ENCODE measurements at places on chromosomes 3 and 15. TPM values are rescaled to one million over a fixed set of nuclear protein-coding genes. Genes with fewer than 3 reads are reported as not detected.

Gene APBA2
- 1.2 TPM for total RNA-seq

Gene RNU5B-1
- total RNA-seq, result 15.9 TPM

Gene SLC12A1
- total RNA-seq, result not detected

- DNase-seq, result no peak
Observed at GRCh38 chr3:144770915-144771351, 799.3 kb downstream of the DIPK2A start.

Gene AHSG
- not detected for total RNA-seq

GRCh38 chr3:124372775-124373174 lies 357.5 kb upstream of the UMPS start:
- no peak for DNase-seq

Gene CCDC39
- total RNA-seq, result not detected

GRCh38 chr15:70361891-70362290 lies 264.2 kb upstream of the TLE3 start:
- DNase-seq, result no peak

DNA sequence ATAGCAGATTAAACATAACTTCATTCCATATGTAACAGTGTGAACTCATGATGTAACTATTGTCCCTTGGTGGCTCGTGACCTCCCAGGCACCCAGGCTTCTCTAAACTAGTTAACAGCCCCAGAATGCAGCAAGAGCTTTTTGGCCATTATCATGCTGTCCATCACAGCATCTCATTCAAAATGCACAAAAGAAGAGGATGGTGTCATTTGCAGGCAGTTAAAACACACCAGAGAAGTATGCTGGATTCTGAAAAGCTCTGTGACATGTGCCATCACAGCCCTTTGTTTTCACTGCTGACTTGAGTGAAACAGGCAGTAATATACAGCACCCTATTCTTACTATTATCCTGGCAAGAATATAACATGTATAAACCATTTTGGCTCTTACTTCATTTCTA lies 117.6 kb upstream of the CHMP2B start:
- DNase-seq, result no peak

DNA sequence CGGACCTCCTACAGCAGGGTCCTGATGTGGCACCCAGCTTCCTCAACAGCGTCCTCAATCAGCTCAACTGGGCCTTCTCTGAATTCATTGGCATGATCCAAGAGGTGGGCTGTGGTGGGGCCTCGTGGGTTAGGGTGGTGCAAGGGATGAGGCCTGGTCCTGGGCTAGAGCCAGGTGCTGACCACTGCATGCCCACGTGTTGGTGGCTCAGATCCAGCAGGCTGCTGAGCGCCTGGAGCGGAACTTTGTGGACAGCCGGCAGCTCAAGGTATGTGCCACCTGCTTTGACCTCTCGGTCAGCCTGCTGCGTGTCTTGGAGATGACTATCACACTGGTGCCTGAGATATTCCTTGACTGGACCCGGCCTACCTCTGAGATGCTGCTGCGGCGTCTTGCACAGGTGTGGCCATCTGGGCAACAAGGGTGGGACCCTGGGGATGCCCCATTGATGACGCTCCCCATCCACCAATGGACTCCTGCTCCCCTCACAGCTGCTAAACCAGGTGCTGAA lies 3.8 kb downstream of the AMIGO3 start:
- DNase-seq, result no peak

DNA sequence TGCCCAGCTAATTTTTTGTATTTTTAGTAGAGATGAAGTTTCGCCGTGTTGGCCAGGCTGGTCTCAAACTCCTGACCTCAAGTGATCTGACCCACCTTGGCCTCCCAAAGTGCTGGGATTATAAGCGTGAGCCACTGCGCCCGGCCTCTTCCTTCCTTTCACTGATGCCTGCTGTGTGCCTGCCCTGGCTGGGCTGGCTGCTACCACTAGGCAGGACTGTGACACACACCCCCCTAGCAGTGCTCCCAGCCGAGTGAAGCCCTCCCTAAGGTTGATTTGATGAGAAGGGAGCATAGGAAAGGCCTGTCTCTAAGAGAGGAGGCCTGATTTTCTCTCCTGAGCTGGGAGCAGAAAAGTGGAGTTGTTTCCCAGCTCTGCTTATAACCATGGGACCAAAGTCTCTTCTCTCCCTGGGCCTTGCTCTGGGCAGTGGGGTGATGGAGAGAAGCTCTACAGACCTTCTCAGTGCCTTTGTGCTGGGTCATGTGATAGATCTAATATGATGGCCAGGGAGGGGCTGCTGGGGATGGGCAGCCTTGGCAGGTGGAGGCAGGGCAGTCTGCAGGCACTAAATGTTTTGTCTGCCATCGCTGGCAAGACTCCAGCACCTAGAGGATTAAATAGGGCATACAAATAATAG lies 20.1 kb upstream of the SFMBT1 start:
- no peak for DNase-seq

DNA sequence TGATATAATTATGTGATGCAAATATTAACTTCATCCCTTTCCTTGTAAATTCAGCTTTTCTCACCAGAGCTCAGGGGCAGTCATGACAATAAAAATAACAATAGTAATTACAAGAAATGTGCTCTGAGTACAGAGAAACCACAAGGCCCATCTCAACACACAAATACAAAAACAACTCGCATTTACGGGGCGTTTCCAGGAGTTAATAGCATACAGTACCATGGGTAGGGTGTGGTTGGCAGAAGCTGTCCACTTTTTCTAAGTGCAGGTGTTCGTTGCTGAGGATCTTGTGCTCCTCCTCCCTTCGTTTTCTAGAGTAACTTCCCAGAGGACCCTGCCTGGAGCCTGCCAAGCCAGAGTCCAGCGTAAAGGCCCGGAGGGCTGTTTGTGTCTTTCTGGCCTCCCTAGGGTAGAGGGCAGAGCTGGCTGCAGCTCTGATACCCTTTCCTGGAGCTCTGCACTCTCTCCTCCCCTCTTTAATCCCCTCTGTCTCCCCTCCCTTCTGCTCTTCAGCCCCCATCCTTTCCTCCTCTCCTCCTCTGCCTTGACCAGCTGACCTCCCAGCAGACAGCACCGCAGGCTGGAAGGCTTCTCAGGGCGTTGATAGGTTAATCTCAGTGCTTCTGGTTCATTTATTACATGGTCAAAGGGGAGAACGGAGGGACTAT lies 11.4 kb downstream of the SEMA3G start:
- DNase-seq, result no peak

DNA sequence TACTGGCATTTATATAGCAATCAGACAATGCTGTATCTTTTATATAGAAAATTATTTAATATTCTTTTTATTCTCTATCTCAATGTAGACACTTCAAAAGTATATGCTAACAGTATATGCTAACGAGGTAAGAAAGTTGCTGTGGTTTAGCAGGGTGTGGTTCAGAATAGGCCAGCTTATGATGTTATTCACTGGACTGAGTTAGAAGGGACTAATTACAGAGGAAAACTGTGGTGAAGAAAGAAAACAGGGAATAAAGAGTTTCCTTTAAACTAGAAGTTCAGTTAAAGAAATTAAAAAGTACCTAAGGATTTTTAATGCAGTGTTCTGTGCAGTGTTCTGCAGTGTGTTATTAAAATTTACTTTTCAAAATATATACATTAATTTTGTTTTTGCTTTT lies 59.4 kb downstream of the MYO9A start:
- no peak for DNase-seq

GRCh38 chr3:38458796-38459498 lies 5.3 kb downstream of the ACVR2B start:
- DNase-seq, result peak; percentile 75

GRCh38 chr15:70569091-70569713 lies 194.2 kb downstream of the UACA start:
- no peak for DNase-seq

Gene SOX14
- total RNA-seq, result not detected

DNA sequence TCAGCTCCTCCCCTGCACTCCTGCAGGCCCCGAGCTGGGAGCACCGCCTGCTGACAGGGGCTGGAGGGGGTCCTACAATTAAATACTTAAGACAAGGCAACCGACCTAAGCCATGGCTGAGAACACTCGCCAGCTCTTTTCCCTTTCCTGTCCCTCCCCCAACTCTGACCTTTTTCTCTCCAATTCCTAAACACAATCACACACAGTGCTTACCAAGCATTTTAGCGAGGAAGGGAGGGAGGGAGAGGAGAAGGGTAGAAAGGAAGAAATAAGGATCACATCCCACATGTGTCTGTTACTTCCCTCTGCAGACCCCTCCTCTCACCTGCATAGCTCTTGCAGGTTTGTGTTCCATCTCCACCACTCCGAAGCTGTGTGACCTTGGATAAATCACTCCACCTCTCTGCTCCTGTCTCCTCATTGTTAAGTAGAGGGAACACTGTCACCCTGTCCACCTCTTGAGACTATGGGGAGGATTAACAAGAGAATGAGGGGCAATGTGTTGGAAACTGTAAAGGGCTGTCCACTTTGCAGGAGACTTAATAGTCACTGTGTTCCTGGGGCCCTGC lies 63.6 kb downstream of the CYP11A1 start:
- DNase-seq, result no peak

- no peak for DNase-seq
Observed at GRCh38 chr3:161940621-161940965, 444.0 kb downstream of the OTOL1 start.

Gene ANKUB1
- total RNA-seq, result not detected

Gene FANCD2OS
- not detected for total RNA-seq

Gene PRKCI
- 38.0 TPM for total RNA-seq

DNA sequence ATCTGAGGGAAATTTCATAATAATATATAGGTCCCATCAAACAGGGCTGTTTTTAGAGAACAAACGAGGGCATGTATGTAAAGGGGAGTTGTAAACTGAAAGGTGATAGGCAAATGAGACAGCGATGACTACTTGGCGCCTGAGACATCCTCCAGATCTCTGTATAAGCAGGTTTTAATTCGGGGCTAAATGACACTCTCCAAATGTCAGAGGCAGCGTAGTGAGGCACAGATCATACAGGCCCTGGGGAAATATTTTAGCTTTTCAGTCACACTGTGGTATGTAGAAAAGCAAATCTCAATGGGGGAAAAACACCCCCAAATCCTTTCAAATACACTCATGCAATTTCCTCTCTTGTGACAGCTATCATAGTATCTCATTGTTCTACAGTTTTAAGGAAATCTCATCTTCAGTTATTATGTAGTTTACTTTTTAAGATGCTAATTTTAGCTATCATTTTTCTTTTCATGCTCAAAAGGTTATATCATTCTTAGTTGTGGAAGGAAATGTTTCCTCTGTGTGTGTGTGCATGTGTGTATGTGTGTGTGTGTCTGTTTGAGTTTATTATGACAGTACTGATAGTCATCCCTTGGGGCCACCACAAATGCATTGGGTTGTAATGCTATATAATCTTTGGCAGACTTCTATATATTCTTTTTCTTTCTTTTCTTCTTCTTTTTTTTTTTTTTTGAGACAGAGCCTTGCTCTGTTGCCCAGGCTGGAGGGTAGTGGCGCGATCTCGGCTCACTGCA lies 1.1 kb downstream of the TPRG1 start:
- DNase-seq, result no peak

- no peak for DNase-seq
Observed at GRCh38 chr15:66865622-66866611, 163.9 kb downstream of the SMAD6 start.

Gene ITPKA
- total RNA-seq, result 18.3 TPM

GRCh38 chr15:36885771-36886170 lies 214.6 kb downstream of the MEIS2 start:
- no peak for DNase-seq

DNA sequence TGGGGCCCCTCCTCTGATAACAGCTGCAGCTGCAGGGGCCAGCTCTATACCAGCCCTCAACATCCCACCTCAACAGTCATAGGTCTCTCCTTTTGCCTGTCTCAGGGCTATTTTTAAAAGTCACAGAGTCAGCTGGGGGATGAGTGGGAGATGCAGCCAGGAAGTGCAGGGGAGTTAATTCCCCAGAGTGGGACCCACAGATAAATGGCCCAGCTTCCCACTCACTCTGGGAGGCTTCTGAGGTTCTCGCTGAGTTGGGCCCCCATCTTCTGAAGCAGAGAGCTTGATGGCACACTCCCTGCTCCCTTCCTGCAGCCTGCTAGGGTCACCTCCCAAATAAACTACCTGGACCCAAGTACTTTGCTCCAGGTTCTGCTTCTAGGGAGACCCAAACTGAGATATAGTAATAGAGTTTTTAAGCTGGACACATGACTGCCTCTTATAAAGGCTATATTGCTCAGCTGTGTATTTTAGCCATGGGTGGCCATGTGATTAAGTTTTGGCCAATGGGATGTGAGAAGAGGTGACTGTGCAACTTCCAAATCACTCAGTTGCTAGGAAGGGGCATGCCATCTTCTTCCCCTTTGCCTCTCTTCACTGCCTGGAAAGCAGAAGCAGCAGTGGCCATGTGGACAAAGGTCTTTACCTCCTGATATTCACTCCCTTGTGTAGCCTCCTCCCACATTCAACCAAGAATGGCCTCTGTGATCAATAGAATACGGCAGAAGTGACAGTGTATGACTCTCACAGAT lies 15.5 kb upstream of the VIPR1 start:
- no peak for DNase-seq

Gene SUSD5
- 1.8 TPM for total RNA-seq

DNA sequence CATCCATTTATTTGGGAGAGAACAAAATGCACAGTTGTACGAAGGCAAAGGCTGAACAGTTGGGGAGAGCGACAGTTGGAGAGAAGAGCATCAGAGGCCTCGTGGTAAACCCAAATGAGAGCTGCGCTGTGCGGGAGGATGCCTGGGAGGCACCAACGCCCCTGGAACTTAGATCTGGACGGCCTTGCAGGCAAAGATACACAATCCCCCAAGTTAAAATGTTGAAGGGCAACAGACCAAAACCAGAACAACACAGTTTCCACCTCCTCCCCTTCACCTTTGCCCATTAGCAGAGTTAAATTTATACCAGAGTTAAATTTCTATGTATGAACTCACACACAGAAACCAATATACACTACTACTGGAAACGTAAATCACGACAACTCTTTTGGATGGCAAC lies 339.6 kb downstream of the RORA start:
- DNase-seq, result no peak

GRCh38 chr3:193929373-193929772 lies 206.6 kb upstream of the HES1 start:
- no peak for DNase-seq

GRCh38 chr3:151501171-151501922 lies 40.5 kb upstream of the IGSF10 start:
- no peak for DNase-seq

DNA sequence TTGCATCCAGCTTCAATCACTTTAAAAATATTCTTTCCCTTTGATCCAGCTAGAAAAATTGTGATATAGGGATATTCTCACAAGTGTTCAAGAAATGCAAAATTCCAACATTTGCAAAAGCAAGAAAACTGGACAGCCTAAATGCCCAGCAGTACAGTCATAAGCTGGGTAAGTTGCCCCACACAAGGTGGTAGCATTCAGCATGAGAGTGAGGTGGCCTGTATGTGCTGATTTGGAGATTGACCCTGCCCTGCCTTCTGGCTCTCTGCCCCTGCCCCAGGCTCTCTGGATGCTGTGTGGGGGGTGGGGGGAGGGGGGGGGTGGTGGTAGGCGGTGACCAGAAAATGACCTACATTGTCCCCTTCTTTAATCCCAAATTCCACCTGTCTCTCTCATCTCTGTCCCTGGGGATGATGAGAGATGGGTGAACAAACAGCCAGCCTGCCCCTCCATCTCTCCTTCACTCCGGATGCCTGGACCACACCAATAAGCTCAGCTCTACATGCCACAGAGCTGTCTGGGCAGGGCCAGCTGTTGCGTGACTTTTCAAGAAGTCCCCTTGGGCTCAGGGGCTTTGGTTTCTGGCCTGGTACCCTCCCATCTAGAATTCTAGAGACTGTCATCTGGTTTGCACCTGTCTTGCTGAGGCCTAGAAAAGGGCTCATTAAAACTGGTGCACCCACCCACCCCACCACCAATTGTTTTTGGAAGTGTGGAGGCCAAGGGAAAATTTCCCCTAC lies 42.2 kb downstream of the SLC28A1 start:
- DNase-seq, result no peak

GRCh38 chr3:10817506-10817905 lies 1.5 kb downstream of the SLC6A11 start:
- no peak for DNase-seq

Gene NLGN1
- total RNA-seq, result 14.3 TPM
